C1 segment of cervical spinal cord (tissue), 14 donors: ENCODE measurements at places on chromosomes 4 and X.

- no peak for DNase-seq
Measured at GRCh38 chrX:87409113-87409841, 108.3 kb upstream of the KLHL4 start.

DNA sequence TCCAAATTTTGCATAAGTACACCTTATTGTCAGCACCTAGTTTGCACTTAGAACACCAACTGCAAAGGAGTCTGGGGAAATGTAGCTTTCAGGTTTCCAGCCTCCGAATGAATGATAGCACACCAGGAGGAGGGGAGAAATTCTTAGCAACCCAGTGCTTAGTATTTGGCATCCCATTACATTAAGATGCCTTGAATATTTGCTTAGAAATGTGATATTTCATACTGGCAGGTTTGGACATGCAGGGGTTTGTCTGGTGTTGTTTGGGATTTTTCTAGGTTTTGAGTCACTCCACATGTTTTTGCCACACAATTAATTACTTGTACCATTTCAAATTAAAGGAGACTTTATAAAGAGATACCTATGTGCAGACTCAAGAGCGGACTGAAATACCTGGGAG is 60.3 kb upstream of the CAMK2D start:
- DNase-seq = no peak

- DNase-seq = no peak
Measured at GRCh38 chr4:33881176-33881575, 2363.1 kb downstream of the ARAP2 start.

- DNase-seq = no peak
Measured at GRCh38 chr4:76606645-76607265, 171.7 kb downstream of the SHROOM3 start.

GRCh38 chrX:150984169-150984824 is 1.2 kb downstream of the HMGB3 start:
- no peak for DNase-seq

DNA sequence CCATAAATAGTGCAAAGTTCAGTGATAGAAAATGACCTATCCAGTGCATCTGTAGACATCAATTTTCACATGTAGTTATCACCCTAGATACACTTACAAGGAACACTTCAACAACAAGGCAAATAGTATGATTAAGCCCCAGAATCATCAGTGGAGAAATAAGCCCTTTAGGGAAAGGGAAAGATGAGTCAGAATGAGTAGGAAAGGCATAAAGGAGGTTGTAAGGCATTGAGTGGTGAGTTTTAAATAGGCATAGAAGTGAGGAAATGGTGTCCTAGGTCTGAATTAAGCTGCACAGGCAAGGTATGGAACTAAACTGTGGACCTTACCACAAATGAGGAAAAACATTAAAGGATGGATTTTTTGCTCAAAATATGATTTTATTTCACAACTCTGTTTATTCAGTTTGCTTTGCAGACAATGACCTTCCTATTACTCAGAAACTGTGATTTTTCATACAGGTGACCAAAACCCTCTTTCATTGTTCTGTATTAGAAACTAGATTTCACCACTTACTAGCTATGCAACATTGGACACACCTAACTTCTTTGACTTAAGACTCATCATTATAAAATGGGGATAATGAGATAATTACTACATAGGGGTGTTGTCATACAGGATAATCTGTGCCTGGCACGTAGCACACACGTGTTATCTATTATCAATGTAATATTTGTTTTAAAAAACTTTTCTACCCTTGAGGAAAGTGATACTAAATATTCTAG is 57.0 kb upstream of the MAP9 start:
- DNase-seq = no peak

DNA sequence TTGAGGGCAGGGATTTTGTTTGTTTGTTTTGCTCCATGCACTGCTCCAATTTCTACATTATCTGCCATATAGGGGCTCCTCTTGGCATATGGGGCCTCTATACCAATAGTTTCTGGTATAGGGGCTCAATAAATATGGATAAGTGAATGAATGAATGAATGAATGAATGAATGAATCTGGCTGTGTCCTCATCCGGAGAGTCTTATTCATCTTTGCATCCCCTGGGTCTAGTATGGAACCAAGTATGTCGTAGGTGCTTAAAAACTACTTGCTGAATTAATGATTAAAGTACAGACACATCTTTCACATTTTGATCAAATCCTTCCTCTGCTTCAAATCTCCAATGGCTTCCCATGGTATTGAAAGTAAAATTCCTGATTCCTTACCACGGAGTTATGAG is 80.1 kb downstream of the DRD5 start:
- no peak for DNase-seq

GRCh38 chr4:101418466-101418865 is 71.1 kb upstream of the PPP3CA start:
- DNase-seq = no peak

DNA sequence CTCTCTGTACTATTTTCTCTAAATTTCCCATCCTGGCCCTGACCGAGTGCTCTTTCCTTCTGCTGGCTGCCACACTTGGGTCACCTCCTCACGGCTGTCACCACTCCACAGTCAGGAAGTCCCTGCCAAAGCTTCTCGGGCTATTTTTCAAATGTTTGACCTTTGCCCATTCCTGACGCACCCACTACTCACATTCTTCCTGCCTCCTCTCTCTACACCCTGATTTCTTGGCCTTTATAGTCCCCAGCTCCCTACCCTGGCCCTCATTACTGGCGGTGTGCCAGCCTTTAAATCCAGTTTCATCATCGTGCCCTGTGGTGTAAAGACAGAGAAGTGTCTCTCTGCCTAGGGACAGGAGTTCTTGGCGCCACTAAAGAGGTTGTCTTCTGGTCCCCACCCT is 46.4 kb upstream of the GATB start:
- no peak for DNase-seq

DNA sequence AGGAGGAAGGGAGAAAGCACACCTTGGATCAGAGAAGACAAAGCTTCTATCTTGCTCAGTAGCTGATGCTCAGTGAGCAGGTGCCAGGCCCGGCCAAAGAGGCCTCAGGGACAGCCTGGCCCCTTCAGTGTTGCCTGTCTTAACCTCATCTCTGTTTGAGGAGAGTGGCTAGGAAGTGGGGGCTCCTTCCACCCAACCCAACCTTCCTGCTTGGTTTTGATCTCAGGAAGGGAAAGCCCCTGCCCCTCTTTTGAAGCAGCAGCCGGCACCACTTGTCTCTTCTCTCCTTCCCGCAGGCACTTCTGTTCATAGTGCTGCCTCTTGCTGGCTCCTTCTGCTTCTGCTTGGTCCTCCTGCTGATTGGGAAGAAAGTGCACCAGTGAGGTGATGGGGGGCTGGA is 2.4 kb upstream of the AFF2 start:
- DNase-seq = no peak

GRCh38 chr4:153143527-153144348 is 60.5 kb upstream of the TRIM2 start:
- no peak for DNase-seq

DNA sequence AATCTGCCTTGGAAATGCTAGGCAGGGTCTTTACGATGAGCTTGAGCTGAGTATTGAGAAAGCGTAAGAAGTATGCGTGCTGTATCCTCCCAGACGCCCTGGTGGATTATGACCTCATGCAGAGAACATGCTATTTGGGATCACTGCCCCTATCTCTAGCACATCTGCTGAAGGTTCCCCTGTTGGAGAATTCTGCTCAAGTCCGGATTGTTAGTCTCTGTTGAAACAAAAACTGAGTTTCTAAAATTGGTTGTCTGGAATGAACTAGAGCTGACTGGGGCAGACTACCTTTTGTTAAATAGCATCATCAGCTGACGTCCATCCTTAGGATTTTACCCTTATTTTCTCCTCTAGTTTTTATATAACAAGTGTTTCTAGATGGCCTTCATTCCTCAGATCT is 7.5 kb downstream of the FHDC1 start:
- no peak for DNase-seq

DNA sequence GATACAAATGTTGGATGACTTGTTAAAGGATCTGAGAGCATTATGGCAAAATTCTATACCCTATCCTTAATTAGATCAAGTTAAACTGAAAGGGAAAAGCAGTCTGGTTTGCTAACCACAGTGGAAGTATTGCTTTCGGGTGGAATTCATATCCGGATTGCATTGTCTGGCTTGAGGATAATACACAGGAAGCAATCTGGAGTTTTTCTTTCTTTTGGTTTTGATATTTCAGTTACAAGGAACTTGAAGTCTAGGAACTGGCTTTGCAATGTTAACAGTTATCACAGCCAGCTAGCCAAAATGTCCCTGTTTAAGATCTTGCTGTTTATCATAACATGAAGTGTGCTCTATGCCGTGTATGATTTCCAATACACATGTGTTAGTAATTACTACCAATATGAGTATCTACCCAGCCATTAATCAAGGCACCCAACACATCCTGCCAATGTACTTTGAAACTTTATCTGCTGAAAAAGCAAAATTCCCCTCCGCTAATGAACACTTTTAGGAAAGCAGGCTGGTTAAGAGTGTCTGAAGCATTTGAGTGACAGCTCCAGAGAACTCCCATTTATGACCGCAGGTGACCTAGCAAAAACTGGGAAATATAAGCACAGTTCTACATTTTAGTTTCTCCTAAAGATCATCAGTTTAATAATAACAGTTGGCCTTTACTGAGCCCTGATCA is 146.4 kb downstream of the PALLD start:
- no peak for DNase-seq

GRCh38 chr4:188127214-188127874 is 11.9 kb upstream of the TRIML1 start:
- no peak for DNase-seq

GRCh38 chrX:11239230-11239629 is 54.0 kb upstream of the AMELX start:
- no peak for DNase-seq

- DNase-seq = no peak
Measured at GRCh38 chrX:7132335-7133049, 15.0 kb upstream of the STS start.

DNA sequence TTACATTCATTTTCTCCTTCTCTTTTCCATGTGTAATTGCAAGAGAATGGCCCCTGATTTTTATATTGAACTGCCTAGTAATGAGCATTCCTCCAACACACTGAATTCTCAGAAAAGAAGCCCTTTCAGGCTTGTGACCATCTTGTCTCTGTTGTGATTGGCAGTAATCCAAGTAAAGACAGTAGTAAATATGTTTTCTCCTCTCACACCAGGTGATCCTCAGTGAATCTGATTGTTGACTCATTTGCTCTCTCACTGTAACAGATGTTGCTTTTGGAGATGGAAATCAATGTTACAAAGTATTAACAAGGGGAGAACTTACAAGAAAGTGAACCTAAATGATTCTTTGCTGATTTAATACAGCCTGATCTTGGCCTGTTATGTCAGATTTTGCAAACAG is 271.0 kb downstream of the AFF2 start:
- no peak for DNase-seq

DNA sequence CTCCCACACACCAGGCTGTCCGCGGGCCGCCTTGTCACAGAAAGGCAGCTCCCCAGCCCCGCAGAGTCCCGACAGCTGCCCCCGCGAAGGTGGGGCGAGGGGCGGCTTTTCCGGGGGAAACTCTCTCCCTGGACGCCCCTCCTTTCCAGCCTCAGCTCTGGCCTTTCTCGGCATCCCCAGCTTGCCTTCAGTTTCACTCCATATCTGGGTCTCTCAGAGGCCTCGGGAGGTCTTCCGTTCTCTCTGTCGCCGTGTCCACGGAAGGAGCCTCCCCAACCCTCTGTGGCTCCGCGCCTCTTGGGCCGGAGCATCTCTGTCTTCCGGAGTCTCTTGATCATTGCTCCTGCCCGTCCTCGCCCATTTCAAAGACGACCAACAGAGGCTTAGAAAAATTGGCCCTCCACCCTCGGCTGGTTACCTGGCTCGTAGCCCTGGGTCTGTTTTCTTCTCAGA is 6.1 kb upstream of the MSX1 start:
- DNase-seq = no peak

GRCh38 chr4:140103676-140104075 is 50.3 kb downstream of the MAML3 start:
- DNase-seq = no peak

DNA sequence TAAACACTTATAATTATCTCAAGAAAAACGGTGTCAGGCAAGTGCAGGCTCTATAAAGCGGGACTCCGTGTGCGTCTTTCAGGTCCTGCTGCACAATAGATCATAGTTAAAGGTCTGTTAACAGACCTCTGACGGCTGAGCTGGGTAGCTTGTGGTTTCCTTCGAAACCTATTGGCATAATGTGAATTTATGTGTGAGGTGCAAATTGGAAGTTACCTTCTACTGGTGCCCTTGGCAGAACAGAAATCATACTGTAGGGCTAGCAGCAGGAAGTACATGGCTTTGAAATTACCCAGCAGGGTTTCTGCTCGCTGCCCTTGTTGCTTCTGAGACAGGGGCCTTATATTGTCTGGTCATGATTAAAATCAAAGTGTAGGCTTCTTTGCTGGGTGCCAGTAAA is 216.4 kb upstream of the HAND2 start:
- DNase-seq = no peak

GRCh38 chr4:77153006-77153405 is 4.0 kb upstream of the CCNG2 start:
- DNase-seq = no peak

DNA sequence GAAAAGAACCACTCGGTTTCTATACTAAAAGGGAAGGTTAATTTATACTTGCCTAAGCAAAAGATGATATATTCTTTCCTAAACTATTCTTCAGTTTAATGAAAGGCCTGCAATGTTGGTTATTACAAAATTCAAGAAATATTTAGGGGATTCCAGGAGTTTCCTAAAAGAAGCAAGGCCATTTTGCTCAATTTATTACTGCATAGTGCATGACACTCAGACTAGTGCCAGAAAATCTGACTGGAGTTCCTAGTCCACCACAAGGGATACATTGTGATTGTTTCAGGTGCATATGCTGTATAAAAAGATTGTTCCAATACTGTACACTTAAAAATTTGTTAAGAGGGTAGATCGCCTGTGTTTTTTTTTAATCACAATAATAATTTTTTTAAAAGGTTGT is 78.7 kb downstream of the CAPN6 start:
- DNase-seq = no peak

DNA sequence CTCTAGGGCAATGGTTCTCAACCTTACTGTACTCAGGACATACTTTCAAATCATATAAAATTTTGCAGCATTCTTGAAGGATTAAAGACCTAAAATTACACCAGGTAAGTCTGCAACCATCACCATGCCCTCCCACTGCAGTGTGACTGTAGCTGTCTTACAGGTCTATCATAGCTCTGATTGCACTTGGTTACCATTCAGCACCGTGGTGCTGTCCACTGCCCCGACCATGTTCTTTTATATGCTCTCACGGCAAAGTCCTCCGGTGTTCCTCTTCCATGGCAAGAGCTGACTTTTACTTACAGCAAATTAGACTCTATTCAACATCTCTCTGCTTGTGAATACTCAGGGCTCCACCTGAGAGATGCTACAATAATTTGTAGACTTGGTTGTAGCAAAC is 11.5 kb downstream of the CRMP1 start:
- no peak for DNase-seq

GRCh38 chr4:186144946-186145569 is 40.6 kb downstream of the FAM149A start:
- peak; percentile 45 for DNase-seq

DNA sequence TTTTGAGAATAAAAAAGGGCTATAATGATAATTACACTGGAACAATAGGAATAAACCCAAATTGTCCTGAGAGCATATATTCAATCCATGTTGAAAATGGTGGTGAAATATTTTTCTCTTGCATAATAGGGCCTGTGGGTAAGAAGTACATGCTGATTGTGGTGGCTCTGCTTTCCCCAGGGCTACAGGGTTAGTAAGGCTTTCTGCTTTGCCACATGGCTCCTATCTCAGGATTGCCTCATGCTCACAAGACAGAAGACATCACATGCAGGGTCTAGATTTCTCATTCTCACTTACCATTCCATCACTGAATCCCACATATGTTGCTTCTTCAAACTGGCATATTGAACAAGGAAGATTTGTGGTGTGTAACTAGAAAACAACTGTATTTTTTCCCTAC is 12.4 kb upstream of the VEGFC start:
- DNase-seq = no peak

- no peak for DNase-seq
Measured at GRCh38 chr4:123046096-123046495, 123.7 kb upstream of the NUDT6 start.
